Breast epithelium (tissue), 4 donors: ENCODE measurements at places on chromosomes 1 and 21. TPM values are rescaled to one million over a fixed set of nuclear protein-coding genes. Genes with fewer than 3 reads are reported as not detected.

DNA sequence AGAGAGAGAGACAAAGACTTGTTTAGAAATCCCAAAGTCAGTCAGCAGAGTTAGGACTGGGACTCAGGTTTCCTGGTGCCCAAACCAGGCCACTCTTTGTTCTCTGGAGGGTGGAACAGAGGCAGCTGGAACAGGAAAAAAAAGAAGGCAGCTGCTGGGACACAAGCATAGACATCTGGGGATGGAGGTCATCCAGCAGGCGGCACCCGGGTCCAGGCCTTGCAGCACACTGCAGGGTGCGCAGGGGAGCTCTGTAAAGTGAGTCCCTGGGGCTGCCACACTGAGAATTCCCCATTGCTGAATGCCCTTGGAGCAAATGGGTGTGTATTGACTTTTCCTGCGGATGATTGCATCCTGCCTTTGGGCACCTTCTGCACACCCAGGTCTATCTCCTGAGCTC is 222.9 kb upstream of the CSF3R start:
- no peak for DNase-seq

Gene MPL
- not detected for total RNA-seq

DNA sequence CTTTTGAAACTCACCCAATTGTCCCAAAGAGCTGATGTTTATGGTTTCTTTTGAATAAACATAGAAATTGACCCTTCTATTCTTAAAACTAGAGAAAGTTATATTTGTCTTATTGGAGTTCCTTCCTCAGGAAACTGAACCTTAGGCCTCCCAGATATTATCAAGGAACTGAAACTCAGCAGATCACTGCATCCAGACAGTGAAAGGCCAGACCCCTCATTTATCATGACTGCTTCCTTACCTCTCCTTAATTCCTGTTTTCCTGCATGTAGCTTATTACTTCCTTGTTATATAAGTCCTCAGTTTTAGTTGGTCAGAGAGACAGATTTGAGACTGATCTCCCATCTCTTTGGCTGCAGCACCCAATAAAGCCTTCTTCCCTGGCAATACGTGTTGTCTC is 27.5 kb downstream of the SLC22A15 start:
- no peak for DNase-seq

- no peak for DNase-seq
Observed at GRCh38 chr1:215477632-215478031, 89.5 kb upstream of the KCTD3 start.

DNA sequence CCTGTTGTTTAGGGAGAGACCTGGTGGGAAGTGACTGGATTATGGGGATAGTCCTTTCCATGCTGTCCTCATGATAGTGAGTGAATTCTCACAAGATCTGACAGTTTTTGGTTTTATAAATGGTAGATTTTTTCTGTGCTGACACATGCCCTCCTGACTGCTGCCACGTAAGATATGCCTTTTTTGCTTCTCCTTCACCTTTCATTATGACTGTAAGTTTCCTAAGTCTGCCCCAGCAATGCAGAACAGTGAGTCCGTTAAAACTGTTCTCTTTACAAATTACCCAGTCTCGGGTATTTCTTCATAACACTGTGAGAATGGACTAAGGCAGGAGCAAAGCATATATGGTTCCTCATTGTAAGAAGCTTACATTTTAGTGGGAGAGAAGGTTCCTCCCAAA is 1727.2 kb downstream of the NCAM2 start:
- DNase-seq: no peak
